Mesenchymal stem cell (in vitro differentiated cells and primary cell): ENCODE measurements at places on chromosomes 4 and X.

GRCh38 chrX:50913520-50913919 is 3.0 kb downstream of the BMP15 start:
- DNase-seq: no peak

DNA sequence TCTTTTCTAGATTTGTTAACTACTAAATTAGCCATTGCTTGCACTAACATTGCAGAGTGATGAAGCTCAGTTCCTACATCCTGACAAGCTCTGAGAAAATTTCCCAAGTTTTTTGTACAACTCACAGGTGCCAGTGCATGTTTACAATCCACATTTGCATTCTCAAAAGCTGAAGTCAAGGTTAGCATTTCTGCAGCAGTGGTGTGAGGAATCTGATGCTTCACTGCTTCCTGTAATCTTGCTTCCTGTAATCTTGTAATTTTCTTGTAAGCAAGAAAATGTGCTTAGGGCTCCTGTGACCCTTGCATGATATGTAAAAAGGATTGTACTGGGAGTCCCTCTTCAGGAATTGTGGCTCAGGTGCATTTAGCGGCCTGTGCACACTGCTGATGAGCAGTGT is 207.4 kb upstream of the CXCL13 start:
- no peak for DNase-seq

- DNase-seq: peak; percentile 1
Measured at GRCh38 chrX:22534643-22535042, 261.9 kb downstream of the CBLL2 start.

- no peak for DNase-seq
Measured at GRCh38 chr4:155106629-155107028, 101.8 kb upstream of the NPY2R start.

DNA sequence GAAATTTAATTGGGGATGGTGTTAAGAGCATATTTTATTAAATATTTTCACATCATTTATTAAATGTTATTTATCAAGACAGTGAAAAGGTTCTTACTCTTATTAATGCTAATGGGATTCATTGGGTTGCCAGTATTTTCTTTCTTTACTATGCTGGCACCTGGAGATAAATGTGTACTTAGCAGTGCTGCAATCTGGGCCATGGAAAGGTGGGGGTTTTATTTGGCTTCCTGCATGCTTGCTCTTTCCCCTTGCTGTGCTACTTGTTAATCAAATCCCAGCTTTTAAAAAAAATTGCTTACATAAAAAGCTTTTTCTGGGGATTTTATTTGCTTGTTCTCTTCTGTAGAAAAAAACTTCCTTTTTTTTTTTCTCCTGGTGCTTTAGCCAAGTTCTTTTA is 48.3 kb downstream of the ZAR1 start:
- DNase-seq: no peak

GRCh38 chr4:182745237-182745636 is 171.9 kb downstream of the DCTD start:
- DNase-seq: no peak

DNA sequence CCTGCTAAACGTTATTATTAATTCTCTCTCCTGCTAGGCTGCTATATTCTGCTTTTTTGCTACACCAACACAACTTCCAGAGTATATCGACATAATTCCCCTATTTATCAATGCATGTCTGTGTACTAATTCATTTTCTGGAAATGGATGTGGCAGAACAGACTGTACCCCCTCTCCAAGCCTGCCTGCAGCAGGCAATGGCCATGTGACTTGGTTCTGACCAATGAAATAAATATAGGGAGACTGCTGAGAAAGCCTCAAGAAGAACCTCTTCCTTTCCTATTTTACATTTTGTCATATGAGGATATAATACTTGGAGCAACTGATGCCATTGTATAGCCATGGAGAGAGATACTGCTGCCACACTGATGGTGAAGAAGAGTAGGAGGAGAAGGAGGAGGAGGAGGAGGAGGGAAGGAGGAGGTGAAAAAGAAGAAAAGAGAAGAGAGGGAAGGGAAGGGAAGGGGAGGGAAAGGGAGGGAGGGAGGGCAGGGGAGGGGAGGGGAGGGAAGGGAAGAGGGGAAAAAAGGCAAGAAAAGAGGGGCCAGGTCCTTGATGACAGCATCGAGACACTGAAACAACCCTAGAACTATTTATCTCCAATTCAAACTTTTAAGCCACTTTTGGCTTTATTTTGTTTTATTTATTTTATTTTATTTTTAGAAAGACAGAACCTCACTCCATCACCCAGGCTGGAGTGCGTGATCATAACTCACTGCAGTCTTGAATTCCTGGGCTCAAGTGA is 57.0 kb upstream of the SPP1 start:
- DNase-seq: no peak

DNA sequence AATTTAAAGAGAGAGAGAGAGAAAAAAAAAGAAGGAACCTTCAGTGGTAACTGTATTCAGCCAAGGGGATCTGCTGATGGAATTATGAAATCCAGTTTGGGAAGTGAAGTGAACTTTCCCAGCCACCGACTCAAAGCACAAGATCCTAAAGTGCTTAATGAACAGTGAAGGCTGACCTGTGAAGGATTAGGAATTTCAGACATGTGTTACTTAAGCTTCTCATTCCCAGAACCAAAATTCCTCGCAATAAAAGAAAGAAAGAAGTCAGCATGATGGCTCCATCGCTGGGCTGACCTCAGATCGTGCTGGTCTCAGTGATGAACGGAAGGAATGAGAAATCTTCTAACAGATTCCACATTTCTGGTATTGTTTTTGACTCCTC is 135.2 kb downstream of the ARSF start:
- peak; percentile 71 for DNase-seq

- DNase-seq: peak; percentile 92
Measured at GRCh38 chrX:21926527-21927278, 13.8 kb upstream of the SMS start.

DNA sequence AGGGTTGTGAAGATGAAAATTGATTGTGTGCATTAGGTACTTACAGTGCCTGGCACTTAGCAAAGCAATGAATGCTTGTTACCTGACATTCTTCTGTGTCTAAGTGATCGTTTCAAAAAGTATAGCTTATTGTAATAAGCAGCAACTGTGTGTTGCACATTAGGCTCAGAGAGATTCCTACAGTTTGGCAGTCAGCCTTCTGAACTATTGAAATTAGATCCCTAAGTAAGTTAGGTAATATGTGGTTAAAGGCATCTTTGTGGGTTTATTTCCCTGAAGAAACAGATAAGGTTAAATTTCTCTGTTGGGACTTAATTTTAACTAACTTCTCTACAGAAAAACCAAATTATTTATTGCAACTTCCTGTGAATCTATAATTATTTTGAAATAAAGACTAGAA is 93.4 kb downstream of the REPS2 start:
- no peak for DNase-seq

DNA sequence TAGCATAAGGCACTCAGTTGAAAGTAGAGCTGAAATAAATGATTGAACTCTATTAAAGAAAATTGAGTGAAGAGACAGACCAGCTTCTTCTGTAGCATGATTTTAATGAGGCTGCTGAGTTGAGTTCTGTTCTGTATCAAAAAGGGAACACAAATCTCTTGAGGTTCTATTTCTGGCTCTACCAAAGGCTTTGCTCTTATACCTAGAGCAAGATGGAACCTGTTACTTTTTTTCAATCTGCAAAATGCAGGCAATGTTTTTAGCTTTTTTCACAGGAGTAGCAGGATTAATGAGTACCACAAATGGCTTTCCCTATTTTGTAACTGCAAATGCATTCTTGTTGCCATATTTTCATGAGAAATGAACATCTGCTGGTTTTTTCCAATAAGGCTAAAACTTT is 4.2 kb upstream of the ERVMER34-1 start:
- DNase-seq: no peak

GRCh38 chr4:154560419-154560801 is 2.4 kb upstream of the FGB start:
- DNase-seq: no peak

- DNase-seq: peak; percentile 73
Measured at GRCh38 chr4:113574636-113575103, 186.9 kb downstream of the CAMK2D start.

DNA sequence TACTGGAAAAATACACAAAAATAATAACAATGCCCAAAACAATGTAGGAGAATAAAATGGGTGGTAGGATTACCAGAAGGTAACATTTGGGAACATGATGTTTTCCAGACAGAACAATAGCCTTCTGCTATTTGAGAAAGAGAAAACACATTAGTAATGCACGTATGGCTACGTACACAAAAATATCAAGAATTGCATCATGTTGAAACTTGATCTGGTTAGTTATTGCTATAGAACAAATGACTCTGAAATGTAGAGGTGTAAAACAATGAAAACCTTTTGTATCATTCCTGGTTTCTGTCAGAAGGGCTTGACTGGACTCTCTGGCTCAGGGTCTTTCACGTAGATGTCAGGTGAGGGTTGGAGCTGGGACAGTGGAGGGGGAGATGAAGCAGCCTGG is 1040.0 kb downstream of the FAT4 start:
- no peak for DNase-seq

GRCh38 chr4:126558596-126558995 is 1074.2 kb upstream of the INTU start:
- no peak for DNase-seq

- DNase-seq: no peak
Measured at GRCh38 chrX:31547416-31547815, 475.6 kb upstream of the FTHL17 start.

DNA sequence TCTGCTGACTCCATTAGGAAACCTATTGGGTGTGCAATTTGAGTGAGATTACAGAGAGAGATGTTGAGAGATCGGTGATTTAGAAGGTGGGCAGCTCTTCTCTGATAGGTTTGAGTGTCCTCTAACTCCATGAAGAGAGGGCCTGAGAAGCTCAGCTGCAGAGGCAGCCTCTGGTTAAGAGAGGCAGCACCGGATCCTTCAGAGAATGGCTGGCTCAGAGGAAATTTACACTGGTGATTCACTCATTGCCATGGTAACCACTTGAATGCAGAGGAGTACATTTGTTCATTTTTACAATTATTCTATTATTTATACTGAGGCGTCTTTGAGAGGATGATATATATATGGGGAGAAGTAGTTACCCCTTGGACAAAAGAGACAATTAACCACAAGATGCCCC is 171.7 kb downstream of the PDGFRA start:
- DNase-seq: peak; percentile 91

DNA sequence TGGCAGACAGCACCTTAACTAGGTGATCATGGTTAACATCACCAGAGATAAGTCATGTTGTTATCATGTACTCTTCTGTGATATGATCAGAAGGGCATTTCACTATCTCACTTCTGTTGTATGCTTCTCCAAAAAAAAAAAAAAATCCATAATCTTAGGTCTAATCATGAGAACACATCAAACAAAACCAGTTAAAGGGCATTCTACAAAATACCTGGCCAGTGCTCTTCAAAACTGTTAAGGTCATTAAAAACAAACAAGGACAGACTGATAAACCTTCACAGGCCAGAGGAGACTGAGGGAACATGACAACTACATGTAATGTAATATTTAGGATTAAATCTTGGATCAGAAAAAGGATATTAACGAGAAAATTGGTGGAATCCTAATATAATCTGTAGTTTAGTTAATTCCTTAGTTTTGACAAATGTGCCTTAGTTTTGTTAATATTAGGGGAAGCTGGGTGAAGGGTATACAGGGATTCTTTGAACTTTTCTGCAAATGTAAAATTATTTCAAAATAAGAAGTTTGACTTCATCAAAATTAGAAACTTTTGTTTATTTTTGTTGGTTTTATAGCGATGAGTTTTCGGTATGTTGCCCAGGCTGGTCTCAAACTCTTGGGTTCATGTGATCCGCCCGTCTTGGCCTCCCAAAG is 18.0 kb downstream of the RBM10 start:
- no peak for DNase-seq

GRCh38 chrX:23228950-23229448 is 105.7 kb upstream of the PTCHD1 start:
- DNase-seq: no peak

- DNase-seq: peak; percentile 14
Measured at GRCh38 chr4:175891851-175892250, 79.8 kb upstream of the GPM6A start.

DNA sequence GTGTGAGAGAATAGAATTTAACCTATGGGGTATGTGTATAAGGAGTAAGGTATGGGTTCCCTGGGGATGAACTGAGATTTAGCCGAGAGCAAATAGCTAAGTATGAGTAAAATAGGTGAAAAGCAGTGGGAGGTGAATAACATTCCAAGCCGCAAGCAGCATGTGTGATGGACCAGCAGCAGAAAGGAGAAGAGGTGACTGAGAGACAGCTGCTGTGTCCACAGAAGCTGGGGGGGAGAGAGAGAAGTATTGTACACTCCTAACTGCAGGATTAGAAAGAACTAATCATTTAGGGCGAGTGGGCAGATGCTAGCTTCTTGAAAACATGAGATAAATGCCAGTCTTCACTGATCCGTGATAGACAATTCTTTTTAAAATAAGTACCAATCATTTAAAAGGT is 296.0 kb downstream of the KLHL4 start:
- no peak for DNase-seq

DNA sequence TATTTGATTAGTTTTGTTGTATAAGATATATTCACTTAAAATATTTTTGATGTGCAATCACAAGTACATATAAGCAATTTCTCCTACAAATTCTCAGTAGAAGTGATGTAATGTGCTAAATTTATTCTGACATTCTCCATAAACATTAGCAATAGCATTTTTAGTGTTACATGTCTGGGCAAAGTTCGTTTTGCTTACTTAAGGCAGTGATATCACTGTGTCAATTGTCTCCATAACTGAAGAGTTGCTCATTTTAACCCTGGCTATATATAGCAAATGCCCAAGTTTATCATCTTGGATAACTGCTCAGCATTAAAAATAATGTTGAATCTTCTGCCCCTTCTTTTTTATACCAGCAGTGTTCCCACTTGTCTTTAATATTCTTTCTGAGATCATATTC is 340.0 kb upstream of the NDST4 start:
- DNase-seq: peak; percentile 63

DNA sequence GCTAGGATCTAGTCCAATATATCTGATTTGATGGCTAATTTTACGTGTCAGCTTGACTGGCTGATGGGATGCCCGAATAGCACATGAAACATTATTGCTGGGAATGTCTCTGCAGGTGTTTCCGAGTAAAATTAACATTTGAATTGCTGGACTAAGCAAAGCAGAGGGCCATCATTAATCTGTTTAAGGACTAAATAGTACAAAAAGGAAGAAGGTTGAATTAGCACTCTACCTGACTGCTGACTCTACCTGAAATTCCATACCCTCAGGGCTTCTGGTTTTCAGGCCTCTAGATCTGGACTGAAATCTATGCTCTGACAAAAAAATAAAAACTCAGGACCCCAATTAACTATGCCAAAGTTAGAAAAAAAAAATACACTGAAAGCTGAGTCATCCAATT is 1021.9 kb downstream of the FAM133A start:
- no peak for DNase-seq

- no peak for DNase-seq
Measured at GRCh38 chrX:123745511-123745910, 12.7 kb upstream of the THOC2 start.

DNA sequence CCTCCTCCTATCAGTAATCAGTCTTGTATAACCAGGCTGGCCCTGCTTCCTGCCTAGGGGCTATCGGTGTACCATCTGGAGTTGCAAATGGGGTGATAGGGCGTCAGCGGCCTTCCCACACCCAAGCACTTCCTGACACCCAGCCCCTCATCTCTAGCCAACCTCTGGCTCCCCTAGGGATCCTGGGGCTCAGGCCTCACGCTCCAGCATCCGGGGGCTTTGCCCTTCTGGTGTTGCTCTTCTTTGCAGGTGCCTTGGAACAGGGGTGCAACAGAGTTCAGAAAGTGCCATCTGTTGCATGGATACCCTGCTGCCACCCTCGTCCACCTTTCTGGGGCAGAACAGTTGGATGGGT is 4.1 kb downstream of the IL9R start:
- no peak for DNase-seq
